ENCODE measurements at places on chromosomes 11 and 22. TPM values are rescaled to one million over a fixed set of nuclear protein-coding genes. Genes with fewer than 3 reads are reported as not detected.

GRCh38 chr11:62856333-62856895, 17.0 kb upstream of the WDR74 start:
- no peak for DNase-seq

Gene TBX10
- polyA plus RNA-seq, result not detected

DNA sequence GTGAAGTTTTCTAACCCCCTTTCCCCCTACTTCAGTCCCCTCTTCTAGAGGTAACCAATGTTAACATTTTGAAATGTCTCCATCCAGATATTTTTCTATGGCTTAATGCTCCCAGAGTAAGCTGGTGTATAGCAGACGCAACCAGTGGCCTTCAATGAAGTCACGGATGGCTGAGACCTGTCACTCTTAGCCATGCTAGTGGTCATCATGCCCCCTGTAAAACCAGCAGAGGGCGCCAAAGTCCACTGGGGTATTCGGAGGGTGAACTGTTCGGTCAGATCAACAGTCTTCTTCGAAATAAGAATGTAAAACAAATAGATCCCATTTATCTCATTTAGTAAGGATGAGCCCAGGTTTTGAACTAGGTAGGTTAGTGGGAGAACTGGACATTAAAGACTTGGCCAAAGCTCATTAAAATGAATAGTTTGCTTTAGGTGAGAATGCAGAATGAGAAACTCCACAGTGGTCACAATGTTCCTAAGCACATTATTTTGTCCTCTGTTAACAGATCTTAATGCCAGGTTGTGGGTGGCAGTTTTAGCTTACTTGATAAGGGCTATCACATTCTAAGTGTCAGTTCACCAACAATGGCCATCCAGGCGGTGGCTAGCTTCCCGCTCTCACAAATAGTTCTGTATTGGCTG, 8.6 kb upstream of the MMP8 start:
- peak; percentile 47 for DNase-seq

DNA sequence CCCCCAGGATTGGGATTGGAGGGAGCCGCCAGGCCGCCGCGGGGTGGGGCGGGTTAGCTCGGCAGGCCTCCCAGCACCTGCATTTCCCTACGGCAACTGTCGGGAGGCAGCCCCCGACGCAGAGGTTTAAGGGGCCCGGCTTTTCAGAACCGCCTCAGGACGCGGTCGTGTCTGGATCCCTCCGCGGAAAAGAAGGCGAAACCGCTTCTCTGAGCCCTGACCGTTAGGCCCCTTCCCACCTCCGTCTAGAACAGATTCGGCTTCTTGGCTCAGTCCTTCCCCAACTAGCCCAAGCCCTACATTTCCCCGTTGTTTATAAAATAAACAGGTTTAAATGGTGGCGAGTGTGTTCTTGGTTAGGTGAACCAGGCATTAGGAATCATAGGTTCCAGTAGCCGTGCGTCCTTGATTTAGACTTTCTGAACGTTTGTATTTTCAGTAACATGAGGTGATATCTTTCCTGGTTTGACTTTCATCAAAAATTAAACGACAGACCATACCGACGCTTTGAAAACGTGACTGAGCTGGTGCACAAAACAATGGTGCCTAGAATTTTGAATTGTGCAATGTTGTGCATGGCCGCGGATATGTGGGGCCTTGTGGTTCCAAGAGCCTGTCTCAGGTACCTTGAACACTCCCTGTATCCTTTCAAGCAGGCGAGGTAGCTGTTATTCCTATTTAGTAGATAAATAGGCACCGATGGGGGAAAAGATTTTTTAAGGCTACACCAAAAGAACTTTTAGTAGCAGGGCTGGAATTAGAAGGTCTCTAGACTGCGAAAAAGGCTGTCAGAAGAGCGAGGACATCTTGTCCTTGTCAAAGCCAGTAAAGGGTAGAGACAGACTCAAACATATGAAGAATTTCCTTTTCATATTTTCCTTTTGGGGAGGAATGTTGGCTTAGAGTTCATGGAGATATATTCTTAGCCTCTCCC, 1.2 kb upstream of the HSPA8 start:
- peak; percentile 54 for DNase-seq

DNA sequence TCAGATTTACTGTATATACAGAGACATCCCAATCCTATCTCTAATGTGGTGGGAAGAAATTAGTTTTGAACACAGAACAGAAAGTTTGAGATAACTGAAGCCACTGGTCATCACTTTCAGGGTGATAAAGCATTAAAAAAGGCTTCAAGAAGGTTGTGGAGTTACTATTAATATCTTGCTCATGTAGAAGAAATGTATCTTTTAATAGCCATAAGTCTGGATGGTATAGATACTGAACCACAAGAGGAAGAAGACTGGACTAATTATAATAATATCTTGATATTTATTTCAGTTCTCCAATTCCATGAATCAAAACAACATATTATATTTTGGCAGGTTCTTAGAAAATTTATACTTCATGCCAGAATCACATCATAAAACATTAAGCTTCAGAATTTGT, 137.1 kb downstream of the TMEM135 start:
- DNase-seq, result no peak

GRCh38 chr11:110972640-110973039, 260.4 kb upstream of the ARHGAP20 start:
- DNase-seq, result no peak

Gene OR5B21
- not detected for polyA plus RNA-seq

Gene TCN2
- 19.2 TPM for polyA plus RNA-seq

DNA sequence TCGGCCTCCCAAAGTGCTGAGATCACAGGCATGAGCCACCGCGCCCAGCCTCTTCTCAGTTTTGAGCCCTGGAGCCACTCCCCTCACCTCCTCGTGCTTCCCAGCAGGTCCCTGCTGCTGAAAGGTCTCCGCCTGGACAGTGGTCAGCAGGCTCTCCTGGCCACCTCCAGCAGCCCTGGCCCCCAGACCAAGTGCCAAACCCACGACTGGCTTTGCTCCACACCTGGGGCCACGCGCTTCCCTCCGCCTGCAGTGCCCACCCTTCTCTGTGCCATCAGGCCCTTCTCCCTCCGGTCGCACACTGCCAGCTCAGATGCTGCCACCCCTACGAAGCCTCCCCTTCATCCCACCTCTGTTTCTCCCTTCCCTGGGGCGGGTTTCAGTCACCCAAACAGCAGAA, 12.8 kb downstream of the FRMD8 start:
- DNase-seq, result no peak

DNA sequence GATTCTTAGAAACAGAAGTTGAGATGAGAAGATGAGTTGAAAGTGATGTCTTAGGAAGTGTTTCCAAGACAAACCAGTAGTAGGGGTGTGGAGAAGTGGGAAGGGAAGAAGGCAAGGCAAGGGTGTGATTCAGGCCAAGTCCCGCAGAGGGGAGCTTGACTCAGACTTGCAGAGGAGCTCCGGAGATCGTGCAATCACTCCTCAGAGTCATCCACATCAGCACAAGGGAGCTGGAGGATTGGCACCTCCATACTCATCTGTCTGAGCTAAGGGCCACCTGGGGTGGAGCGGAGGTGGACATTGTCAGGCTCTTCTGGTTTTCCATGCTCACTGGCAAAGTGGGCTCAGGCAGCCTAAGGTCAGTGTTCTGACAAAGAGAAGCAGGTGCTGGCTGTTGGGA, 44.4 kb downstream of the CHRDL2 start:
- DNase-seq, result no peak

- DNase-seq, result no peak
These were observed 67.2 kb downstream of the MYO7A start for GRCh38 chr11:77195071-77195755.

- peak; percentile 74 for DNase-seq
These were observed 16.4 kb upstream of the SYVN1 start for GRCh38 chr11:65150509-65151299.
